ENCODE measurements at places on chromosomes 6 and 20.

DNA sequence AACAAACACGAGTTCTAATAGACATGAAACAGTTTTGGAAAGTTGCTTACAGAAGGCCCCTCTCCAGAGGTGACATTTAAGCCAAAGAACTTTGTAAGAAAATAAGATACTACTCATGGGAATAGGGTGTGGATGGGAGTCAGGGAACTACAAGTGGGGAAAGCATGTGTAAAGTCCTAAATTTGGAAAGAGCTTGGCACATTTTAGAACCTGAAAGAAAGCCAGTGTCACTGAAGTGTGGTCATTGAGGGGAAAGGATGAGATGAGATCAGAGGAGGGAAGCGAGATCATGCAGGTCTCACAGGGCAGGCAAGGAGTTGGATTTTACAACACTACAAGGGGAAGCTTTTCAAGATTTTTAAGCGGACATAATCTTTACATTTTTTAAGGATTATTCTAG lies 38.0 kb downstream of the VGLL2 start:
- no peak for DNase-seq

GRCh38 chr6:148364056-148364824 lies 21.6 kb downstream of the SASH1 start:
- no peak for DNase-seq

DNA sequence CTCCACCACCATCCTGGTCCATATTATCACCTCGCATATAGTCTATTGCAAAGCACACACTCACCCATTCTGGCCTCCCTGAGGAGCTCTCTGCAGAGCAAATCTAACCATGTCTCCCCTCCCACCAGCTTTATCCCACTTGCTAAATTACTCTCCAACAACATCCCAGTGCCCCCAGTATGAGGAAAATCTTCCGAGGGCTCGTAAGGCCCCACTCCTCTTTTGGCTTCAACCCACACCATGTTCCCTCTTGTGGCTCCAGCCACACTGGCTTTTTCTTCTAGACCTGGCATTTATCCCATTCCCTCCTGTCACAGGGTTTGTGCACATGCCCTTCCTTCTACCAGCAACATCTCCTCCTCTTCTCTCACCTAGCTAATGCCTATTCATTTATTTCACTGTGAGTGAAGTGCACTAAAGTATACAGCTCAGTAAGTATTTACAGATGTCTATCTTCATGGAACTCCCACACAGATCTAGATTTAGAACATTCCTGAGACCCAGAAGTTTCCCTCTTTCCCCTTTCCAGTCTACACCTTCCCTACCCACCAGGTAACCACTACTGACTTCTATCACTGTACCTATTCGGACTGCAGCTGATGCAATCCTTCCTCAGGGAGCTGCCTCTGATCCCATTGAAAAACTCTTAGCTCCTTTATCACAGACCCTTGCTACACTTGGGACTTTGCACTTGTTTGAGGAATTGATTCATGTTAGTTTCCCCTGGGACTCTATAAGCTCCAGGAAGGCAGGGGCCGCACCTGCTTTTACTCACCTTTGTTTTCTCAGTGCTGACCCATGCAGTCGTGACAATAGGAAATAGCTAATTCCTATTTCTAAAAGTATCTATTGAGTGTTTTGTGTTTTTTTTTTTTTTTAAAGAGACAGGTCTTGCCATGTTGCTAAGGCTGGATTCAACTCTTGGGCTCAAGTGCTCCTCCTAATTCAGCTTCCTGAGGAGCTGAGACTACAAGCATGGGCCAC lies 15.5 kb downstream of the MRPL14 start:
- DNase-seq = no peak

GRCh38 chr20:21707999-21708737 lies 2.7 kb downstream of the PAX1 start:
- no peak for DNase-seq

GRCh38 chr6:54618572-54618971 lies 228.0 kb upstream of the FAM83B start:
- no peak for DNase-seq

- no peak for DNase-seq
Observed at GRCh38 chr20:13741879-13742278, 42.8 kb downstream of the ESF1 start.

- no peak for DNase-seq
Observed at GRCh38 chr6:88483424-88483823, 317.3 kb upstream of the CNR1 start.

GRCh38 chr20:640674-641515 lies 12.1 kb downstream of the SRXN1 start:
- DNase-seq = no peak

DNA sequence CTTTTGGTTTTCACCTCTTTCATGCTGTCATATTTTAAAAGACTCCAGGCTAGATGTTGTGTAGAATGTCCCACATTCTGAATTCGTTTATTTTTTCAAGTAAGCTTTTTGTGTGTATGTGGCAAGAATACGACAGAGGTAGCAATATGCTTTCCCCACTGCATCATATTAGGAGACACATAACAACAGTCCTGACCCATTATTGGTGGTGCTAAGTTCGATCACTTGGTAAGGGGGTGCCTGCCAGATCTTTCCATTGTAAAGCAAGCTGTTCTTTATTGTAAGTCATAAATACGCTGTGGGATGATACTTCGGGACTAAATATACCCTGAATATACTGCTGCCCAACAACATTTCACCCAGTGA lies 588 bp upstream of the NCOA3 start:
- no peak for DNase-seq

DNA sequence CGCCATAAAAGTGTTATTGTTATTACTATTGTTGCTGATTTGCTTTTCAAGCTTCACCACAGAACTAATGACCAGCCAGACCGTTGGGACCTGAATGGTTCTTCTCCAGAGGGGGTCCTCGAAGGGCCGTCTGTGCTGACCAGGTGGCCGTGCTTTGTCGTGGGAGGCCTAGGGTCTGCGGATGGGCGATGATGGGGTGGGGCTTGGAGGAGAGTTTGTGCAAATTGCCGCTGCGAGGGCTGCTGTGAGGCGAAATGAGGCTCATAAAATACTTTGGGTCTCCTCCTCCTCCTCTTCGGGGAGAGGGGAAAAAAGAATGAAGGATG lies 6.0 kb upstream of the ZBTB22 start:
- DNase-seq = no peak

GRCh38 chr6:8100159-8100854 lies 2.0 kb downstream of the EEF1E1 start:
- no peak for DNase-seq

GRCh38 chr20:19320005-19320404 lies 107.6 kb downstream of the SLC24A3 start:
- DNase-seq = no peak

DNA sequence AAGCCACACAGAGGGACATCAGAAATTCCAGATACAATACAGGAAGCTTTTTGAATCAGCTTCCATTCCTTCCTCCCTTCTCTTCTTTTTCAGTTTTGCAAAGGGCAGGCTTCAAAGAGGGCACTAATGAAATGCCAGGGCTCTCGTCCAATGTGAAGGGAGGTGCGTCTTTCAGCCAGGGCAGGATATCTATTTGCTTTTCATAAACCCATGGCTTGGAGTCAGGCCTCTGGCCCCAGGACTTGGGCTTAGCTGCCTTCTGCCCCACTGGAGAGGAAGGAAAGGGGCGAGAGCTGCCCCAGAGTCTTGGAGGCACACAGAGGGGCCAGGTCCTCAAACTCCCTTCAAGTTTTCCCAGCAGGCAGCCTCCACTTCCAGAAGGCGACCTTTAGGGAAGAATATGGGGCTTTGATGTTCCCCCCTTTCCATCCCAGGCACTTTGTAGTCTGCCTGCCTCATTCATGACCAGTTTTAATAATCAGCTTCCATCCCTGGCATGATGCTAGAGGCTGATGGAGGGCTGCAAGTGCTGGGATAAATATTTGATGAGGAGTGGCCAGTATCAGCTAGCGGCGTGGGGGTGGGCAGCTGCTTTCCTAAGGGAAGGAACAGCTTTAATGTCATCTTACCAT lies 234.8 kb downstream of the NRN1 start:
- no peak for DNase-seq

GRCh38 chr20:16472045-16472872 lies 101.0 kb downstream of the KIF16B start:
- no peak for DNase-seq

GRCh38 chr6:161583584-161583983 lies 309.7 kb upstream of the AGPAT4 start:
- DNase-seq = no peak

DNA sequence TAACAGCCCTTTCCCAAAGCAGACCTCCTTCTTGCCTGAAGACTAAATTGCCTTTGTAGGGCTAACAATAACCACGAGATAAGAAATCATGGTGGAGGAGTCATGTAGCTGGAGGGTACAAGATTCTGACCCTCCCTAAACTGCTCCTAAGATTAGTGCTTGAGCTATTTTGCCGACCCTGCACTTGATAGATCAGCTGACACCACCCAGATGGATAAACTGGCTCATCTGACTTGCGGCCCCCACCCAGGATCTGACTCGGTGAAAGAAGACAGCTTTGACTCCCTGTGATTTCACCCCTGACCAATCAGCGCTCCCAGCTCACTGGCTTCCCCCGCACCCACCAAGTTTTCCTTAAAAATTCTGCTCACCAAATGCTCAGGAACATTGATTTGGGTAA lies 57.6 kb upstream of the UNC93A start:
- DNase-seq = no peak

Measured in dorsolateral prefrontal cortex (tissue), 122 donors.